Regular cardiac myocyte (primary cell): ENCODE measurements at places on chromosomes 4 and X. TPM values are rescaled to one million over a fixed set of nuclear protein-coding genes. Genes with fewer than 3 reads are reported as not detected.

The SMIM43 gene
- total RNA-seq, result 0.38 and 3.4 TPM in 2 replicates

The FOXP3 gene
- under 0.01 TPM in 1 of 2 replicates, not detected in the other for total RNA-seq

The RRH gene
- total RNA-seq, result not detected in 2 replicates

The PNCK gene
- total RNA-seq, result under 0.01 and 0.85 TPM in 2 replicates

The MAGED1 gene
- 95.6 and 151 TPM in 2 replicates for total RNA-seq

The DCAF4L1 gene
- under 0.01 and 0.19 TPM in 2 replicates for total RNA-seq

The VGLL1 gene
- not detected in 2 replicates for total RNA-seq

The RHOXF2 gene
- not detected in 2 replicates for total RNA-seq

The FAM9A gene
- not detected in 2 replicates for total RNA-seq

The NEUROG2 gene
- total RNA-seq, result not detected in 2 replicates

The ARHGAP6 gene
- total RNA-seq, result 4.4 and 4.8 TPM in 2 replicates

The USP17L29 gene
- not detected in 2 replicates for total RNA-seq

The SGMS2 gene
- total RNA-seq, result 153 and 221 TPM in 2 replicates

The TCEAL4 gene
- total RNA-seq, result 40.6 and 58.9 TPM in 2 replicates

The RPL10 gene
- 2,943 and 5,659 TPM in 2 replicates for total RNA-seq

The ALPK1 gene
- 5.9 and 19.4 TPM in 2 replicates for total RNA-seq

The FRMPD3 gene
- total RNA-seq, result under 0.01 TPM in 2 replicates

The CNGA1 gene
- 0.38 and 0.56 TPM in 2 replicates for total RNA-seq

The ADH1A gene
- not detected in 2 replicates for total RNA-seq

The FHIP1A gene
- total RNA-seq, result under 0.01 and 0.28 TPM in 2 replicates

The TCEAL2 gene
- 0.19 TPM in 1 of 2 replicates, not detected in the other for total RNA-seq

The PPBP gene
- not detected in 2 replicates for total RNA-seq

The GATA1 gene
- not detected in 2 replicates for total RNA-seq

The SSX2B gene
- not detected in 2 replicates for total RNA-seq

The TLR2 gene
- 0.85 TPM in 1 of 2 replicates, not detected in the other for total RNA-seq

The ASB9 gene
- total RNA-seq, result 0.38 and 0.56 TPM in 2 replicates

The CYSLTR1 gene
- total RNA-seq, result not detected in 2 replicates

The TAF1 gene
- 32.1 and 44.3 TPM in 2 replicates for total RNA-seq

The GYPB gene
- total RNA-seq, result not detected in 2 replicates

The CXCL8 gene
- total RNA-seq, result 991 and 1,189 TPM in 2 replicates

The NUDT10 gene
- 0.85 and 2.7 TPM in 2 replicates for total RNA-seq

The CXCL11 gene
- total RNA-seq, result not detected in 2 replicates

The TENM3 gene
- total RNA-seq, result 1.3 and 4.8 TPM in 2 replicates

The F9 gene
- not detected in 2 replicates for total RNA-seq

The GAGE12F gene
- total RNA-seq, result not detected in 2 replicates

The GPRIN3 gene
- total RNA-seq, result 0.56 and 0.58 TPM in 2 replicates

The GAB3 gene
- 7.3 and 20.0 TPM in 2 replicates for total RNA-seq

The GPM6B gene
- total RNA-seq, result 3.1 and 5.4 TPM in 2 replicates
